ENCODE measurements at places on chromosomes 16 and 17. TPM values are rescaled to one million over a fixed set of nuclear protein-coding genes. Genes with fewer than 3 reads are reported as not detected.

DNA sequence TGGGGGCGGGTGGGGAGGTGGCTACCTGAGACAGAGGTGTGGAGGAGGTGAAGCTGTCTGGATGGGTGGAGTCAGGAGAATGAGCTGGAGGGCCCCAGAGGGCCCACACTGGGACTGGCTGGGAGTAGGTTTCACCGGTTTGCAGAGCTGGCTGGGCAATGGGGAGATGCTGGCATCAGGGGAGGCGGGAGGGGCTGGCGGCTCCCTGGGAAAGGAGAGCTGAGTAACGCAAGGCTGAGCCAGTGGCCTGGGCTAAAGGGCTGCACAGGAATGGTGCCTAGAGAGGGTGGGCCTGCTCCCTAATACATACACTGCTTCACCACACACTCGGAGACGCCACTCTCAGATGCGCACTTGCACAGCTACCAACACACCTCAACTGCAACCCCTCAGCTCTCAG is 12.4 kb downstream of the P3H4 start:
- no peak for DNase-seq
- H3K27me3 ChIP-seq, result no peaks in the 10 kb centered on the region
- peaks cover 2% of the 10 kb centered on the region for H3K36me3 ChIP-seq
- peaks cover 12% of the 10 kb centered on the region for H3K4me1 ChIP-seq

DNA sequence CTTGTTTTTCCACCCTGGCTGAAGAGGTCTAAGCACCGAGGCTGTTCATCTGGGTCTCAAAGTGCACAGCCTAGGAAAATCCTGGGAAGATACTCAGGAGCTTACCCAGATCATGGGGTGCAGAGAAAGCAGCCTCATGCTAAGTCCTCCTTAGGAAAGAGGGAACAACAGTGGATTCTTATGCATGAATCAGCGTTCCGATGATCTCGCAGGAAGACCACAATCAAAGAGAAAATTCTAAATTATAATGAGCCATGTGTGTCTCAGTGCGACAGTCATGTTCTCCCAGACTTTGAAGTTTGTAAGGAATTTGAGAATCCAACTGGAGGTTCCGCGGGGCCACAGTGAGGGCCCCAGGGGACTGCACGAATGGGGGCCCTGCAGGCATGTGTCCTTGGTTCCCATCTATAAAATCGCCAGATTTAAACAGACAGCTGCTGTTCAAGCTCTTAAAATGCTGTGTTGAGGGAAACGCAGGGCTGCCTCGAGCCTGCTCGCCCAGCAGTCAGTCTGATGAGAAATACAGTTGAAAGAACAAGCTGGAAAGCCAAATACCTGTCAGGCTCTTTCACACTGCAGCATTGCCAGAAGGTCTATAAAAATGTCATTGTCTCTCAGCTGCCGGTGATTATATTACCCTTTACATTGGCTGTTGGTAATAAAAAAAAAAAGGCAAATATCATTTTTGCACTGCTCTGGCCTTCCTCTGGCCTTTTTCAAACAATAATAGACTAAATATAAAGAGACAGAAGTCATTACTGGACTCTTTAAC is 152.1 kb downstream of the PMP22 start:
- no peaks in the 10 kb centered on the region for H3K36me3 ChIP-seq
- DNase-seq, result no peak
- H3K4me3 ChIP-seq, result no peak overlapping the region
- no peaks in the 10 kb centered on the region for H3K27me3 ChIP-seq
- peaks cover 13% of the 10 kb centered on the region for H3K4me1 ChIP-seq

Gene NPIPB12
- total RNA-seq, result 37.3 TPM

- H3K4me1 ChIP-seq, result peaks cover 9% of the 10 kb centered on the region
- H3K4me3 ChIP-seq, result no peak overlapping the region
- H3K27me3 ChIP-seq, result peaks cover 4% of the 10 kb centered on the region
- no peak overlapping the region for H3K27ac ChIP-seq
These were observed 5.7 kb upstream of the KCNJ12 start for GRCh38 chr17:21370430-21370829.

- no peak overlapping the region for H3K27ac ChIP-seq
- no peak for DNase-seq
- H3K4me3 ChIP-seq, result no peak overlapping the region
- H3K36me3 ChIP-seq, result no peaks in the 10 kb centered on the region
- peaks cover 7% of the 10 kb centered on the region for H3K27me3 ChIP-seq
- H3K4me1 ChIP-seq, result no peaks in the 10 kb centered on the region
These were observed 20.6 kb downstream of the CBLN1 start for GRCh38 chr16:49260956-49261530.

DNA sequence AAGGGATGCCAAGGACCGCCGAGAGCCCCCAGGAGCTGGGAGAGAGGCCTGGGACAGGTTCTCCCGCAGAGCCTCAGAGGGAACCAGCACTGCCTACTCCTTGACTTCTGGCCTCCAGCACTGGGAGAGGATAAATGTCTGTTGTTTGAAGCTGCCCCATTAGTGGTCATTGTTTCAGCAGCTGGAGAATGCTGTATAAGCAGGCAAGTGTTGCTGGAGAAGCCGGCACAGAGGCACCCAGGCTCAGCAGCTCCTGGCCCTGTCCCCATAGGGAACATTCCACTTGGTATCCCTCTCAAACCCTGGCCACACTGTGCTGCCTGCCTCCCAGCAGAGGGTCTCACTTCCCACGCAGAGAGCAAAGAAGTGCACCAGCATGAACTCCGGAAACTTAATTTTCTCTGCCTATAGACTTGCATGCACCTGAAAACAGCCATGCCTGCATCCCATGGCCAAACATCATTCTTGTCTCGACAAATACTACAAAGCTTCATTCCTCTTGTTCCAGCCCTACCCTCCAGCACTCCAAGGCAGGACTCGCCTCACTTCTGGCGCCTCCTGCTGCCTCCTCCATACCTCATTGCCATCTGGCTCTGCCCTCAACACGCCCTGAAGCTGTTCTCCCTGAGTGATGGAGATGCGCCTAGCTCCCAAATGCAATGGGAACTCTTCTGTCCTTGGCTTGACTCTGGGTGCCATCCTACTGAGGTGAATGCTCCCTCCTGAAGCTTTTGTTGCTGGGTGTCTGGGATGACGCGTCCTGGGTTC is 88.1 kb downstream of the DNAH17 start:
- H3K27me3 ChIP-seq, result peaks cover 6% of the 10 kb centered on the region
- peaks cover 10% of the 10 kb centered on the region for H3K4me1 ChIP-seq
- H3K27ac ChIP-seq, result no peak overlapping the region
- DNase-seq, result no peak
- peaks cover 2% of the 10 kb centered on the region for H3K36me3 ChIP-seq
- no peak overlapping the region for H3K4me3 ChIP-seq

Gene CSH2
- not detected for total RNA-seq

DNA sequence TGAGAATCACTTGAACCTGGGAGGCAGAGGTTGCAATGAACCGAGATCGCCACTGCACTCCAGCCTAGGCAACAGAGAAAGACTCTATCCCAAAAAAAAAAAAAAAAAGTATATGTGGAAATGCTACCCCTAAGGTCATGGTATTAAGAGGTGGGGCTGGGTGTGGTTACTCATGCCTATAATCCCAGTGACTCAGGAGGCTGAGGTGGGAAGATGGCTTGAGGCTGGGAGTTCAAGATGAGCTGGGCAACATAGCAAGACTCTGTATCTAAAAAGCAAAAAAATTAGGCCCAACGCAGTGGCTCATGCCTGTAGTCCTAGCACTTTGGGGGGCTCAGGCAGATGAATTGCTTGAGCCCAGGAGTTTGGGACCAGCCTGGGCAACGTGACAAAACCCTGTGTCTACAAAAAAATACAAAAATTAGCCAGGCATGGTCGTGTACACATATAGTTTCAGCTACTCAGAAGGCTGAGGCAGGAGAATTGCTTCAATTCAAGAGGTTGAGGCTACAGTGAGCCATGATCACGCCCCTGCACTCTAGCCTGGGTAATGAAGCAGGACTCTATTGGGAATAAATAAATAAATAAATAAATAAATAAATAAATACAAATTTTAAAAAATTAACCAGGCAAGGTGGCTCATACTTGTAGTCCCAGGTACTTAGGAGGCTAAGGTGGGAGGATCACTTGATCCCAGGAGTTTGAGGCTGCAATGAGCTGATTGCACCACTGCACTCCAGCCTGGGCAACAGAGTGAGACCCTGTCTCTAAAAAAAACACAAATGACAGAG is 32.3 kb upstream of the NUFIP2 start:
- no peak overlapping the region for H3K27ac ChIP-seq
- peaks cover 6% of the 10 kb centered on the region for H3K27me3 ChIP-seq
- no peak for DNase-seq
- H3K36me3 ChIP-seq, result no peaks in the 10 kb centered on the region
- no peak overlapping the region for H3K4me3 ChIP-seq

Gene MYOCD
- 11.9 TPM for total RNA-seq
